Stimulated activated CD8-positive, alpha-beta memory T cell treated with anti-CD3 and anti-CD28 coated beads, Interleukin-2, amount 100 ng/mL, for 1 hour (primary cell): ENCODE measurements at places on chromosomes 12 and 14.

DNA sequence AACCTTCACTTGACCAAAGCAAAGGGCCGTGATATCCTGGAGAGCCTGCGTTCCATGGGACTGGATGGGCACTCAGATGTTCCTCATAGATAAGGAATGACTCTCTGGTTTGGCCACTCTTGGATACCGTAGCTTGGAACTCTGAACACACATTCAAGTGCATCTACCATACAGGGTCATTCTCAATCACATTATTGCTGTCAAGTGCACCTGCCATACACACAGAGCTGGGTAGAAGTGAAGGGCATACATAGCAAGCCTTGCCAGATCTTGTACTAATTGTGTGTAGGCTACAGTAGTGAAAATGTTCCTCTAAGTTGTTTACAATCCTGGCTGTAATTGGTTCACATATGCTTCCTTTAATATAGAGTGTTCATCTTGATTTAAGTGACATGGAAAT is 58.3 kb downstream of the PELI2 start:
- no peak for DNase-seq

- DNase-seq = no peak
Observed at GRCh38 chr14:68789821-68790643, 2.8 kb downstream of the ZFP36L1 start.

DNA sequence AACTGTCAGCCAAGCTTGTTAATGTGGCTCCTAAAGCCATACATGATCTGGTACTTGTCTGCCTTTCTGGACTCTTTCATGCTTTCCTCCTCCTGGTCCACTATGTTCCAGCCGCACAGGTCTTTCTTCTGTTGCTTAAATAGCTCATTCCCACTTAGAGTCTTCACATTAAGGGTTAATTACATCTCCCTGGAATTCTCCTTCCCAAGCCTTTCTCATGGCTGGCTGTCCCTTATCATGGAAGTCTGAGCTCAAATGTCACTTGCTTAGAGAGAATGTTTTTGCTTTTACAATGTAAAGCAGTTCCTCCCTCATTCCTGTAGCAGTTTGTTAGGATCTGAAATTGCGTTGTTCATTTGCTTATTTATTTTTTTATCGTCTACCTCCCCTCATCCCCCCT is 199.6 kb downstream of the TRHDE start:
- no peak for DNase-seq

DNA sequence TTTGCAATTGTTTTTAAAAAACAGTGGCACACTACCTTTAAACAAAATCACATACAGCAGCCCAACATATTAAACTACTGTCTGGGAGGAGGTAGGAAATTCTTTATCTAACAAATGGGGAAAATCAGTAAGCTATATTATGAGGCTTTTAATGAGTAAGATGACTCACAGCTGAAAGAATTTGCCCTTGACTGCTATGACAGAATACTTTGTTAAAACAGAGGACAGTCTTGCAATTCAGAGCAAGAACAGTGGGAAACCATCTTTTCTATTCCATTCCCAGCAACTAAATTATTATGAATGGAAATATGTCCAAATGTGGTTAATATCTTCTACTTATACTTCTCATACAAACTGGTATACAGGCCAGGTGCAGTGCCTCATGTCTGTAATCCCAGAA is 49.2 kb upstream of the SGPP1 start:
- DNase-seq = no peak

GRCh38 chr12:110744151-110744571 is 1.5 kb upstream of the PPP1CC start:
- no peak for DNase-seq

GRCh38 chr12:62709311-62709710 is 225.6 kb downstream of the PPM1H start:
- no peak for DNase-seq

GRCh38 chr14:68947802-68948201 is 31.3 kb downstream of the ACTN1 start:
- DNase-seq = no peak

DNA sequence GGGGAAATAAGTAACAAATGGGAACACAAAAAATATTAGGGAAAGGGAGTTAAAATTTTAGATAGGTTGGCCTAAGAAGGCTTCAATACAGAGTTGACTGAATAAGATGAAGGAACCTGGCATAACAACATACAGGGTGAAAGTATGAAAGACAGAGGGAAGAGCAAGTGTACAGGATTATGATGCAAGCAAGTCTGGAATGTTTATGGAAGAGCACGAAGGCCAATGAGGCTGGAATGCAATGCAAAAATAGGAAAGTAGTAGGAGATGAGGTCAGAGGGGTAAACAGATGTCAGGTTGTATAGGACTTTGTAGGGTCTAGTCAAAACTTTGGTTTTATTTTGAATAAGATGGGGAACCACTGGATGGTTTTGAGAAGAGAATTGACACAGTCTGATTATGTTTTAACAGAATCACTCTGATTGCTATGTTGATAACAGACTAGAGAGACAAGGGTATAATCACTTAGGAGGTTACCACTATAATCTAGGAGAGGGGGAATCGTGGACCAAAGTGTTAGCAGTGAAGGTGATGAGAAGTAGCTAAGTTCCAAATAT is 96.8 kb downstream of the OSBPL8 start:
- no peak for DNase-seq

GRCh38 chr12:123346946-123347345 is 17.7 kb downstream of the SBNO1 start:
- DNase-seq = no peak
